ENCODE measurements at places on chromosomes 2 and 18. TPM values are rescaled to one million over a fixed set of nuclear protein-coding genes. Genes with fewer than 3 reads are reported as not detected.

The SERPINB10 gene
- total RNA-seq = 0.98 TPM

The ANKMY1 gene
- total RNA-seq = 4.0 TPM

The GRP gene
- not detected for total RNA-seq

The NRBP1 gene
- total RNA-seq = 60.2 TPM

The TEKT4 gene
- total RNA-seq = not detected

All from epithelial cell of proximal tubule (primary cell).